ENCODE measurements at places on chromosomes 3 and 15. TPM values are rescaled to one million over a fixed set of nuclear protein-coding genes. Genes with fewer than 3 reads are reported as not detected.

Gene IGSF10
- total RNA-seq = 1.3 TPM

Gene COL6A5
- total RNA-seq = not detected

Gene PARP14
- total RNA-seq = 10.0 TPM

Gene PATL2
- not detected for total RNA-seq

Gene PLSCR5
- not detected for total RNA-seq

Gene SOX14
- total RNA-seq = not detected

Gene IGF1R
- 12.0 TPM for total RNA-seq

Gene SHC4
- total RNA-seq = 0.49 TPM

Gene CCRL2
- 1.8 TPM for total RNA-seq

GRCh38 chr15:81281766-81282605 lies 42.0 kb downstream of the STARD5 start:
- no peak for DNase-seq

- DNase-seq = no peak
Measured at GRCh38 chr3:55782351-55782750, 295.2 kb upstream of the WNT5A start.

DNA sequence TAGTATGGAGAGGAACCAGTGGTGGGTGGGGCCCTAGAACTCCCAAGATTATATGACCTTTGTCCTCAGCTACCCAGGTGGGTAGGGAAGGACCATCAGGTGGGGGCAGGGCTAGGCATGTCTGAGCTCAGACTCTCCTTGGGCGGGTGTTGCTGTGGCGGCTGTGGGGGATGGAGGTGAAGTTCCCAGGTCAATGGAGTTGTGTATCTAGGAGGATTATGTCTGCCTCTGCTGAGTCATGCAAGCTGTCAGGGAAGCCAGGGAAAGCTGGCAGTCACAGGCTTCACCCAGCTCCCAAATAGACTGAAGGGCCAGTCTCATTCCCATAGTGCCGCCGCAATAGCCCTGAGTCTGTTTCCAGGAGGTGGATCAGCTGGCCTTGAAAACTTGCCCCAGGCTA lies 139.7 kb upstream of the CFAP20DC start:
- DNase-seq = no peak

DNA sequence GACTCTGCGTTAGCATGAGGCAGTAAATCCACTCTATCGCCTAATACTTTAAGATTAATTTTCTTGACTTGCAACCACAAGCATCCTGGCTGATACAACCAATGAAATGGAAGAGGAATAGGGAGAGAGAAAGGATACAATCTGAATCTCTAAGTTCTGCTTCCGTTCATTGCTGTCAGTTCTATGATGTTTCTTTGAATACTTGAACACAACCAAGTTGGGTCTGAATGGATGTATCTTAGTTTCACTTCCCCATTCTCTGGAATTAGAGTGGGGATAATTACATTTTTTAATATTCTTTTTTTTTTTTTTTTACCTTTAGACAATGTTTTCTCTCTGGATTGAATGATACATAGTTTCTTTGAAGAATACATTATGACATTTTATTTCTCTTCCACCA lies 22.9 kb downstream of the PDE8A start:
- DNase-seq = no peak

GRCh38 chr3:58664611-58665010 lies 2.0 kb downstream of the FAM3D start:
- DNase-seq = no peak

DNA sequence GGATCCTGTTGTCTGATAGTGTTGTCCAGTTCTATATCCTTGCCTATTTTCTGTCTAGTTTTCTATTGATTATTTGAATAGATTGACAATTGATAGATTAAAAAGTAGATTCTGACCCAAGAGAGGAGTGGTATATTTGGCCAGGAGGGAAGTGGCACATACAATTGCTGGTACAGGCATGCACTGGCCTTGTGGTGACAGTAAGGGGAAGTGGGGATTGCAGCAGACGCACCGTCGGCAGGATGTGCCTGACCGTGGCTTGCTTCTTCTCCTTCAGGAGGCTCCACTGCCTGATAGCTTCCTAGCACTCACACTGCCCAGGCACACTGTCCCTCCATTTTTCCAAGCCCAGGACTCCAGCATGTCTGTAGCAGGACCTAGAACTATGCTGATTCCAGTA lies 10.5 kb downstream of the GABRG3 start:
- no peak for DNase-seq

DNA sequence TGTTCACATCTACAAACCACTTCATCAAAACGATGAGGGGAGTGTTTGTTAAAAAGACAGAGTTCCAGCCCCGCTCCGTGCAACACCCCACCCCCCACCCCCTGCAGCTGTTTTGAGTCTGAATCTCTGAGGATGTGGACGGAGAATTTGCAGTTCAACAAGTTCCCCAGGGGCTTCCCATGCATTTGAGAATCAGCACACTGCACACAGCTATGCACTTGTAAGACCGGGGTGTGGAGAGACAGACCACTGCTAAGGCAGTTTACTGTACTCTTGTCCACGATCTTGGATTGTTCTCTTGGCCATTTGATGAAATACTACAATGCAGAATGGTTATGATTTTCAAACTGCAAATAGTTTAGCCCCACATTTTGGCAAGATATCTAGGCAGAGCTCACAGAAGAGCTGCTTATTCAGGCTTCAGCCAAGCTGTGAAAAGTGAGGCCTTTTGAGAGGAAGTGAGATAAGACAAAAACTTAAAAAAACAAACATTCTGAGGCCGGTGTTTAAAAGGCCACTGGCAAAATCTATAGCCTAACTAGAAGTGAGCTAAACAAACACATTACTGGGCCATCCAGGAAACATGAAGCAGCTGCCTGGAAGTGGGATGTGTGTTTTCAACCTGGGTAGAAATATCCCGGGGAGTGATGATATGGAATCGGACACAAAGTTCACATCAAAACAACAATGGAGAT lies 308.2 kb upstream of the ADAMTS9 start:
- DNase-seq = no peak

DNA sequence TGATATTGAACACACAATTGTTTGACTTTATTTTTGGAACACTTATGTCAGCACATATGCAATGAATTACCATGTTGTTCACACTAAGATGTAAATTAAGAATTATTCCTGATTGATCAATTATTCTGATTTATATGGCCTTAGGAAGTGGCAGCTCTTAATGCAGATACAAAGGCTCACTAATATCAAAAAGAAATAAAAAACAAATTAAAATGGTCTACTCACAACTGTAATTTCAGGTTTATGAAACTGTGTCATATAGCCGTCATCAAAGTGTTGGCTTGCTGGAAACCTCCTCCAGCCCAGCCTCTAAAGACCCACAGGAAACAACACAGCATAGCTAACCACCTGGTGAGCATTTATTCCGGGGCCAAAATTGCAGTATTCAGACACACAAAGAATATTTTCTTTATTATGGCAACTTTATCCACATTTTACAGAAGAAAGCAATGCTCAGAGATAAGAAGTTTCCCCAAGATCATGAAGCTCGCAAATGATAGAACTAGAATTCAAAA lies 33.4 kb downstream of the PDZRN3 start:
- no peak for DNase-seq
